ENCODE measurements at places on chromosomes 12 and 14.

DNA sequence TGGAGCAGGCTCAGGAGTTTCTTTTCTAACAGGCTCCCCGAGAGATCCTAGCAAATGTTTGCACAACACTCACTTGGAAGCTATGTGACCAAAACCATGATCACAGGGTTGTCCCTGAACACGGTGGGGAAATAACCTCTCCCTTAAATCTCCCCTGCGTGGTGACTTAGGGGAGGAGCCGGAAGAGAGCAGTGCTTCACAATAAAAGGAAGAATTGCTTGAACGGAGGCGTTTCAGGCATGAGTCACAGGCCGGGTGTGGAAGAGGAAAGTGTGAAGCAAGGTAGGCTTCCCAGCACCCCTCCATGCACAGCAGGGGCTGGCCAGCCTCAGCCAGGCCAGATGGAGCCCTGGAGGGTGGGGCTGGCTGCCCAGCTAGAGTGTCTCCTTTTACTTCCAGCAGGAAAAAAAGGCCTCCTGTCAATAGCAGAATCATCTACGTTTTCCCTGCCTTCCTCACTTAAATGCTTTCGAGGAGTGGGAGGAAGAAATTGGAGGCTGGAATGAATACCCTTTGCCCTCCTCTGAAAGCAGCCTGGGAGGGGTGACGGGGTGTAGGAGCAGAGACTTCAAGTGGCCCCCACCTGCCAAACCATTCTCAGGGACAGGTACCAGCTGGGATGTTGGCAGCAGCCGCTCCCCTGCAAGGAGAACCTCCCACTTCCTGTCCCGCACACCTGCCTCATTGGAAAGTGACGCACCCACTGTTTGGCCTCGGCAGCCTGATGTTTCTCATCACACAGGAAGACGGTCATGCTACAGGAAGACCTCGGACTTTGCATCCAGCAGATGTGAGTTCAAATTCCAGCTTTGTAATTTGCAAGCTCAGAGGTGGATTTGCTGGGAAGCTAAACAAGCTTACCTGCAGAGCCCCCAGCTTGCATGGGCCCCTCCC, 30.1 kb upstream of the PPP2R5C start:
- DNase-seq = peak; percentile 90

DNA sequence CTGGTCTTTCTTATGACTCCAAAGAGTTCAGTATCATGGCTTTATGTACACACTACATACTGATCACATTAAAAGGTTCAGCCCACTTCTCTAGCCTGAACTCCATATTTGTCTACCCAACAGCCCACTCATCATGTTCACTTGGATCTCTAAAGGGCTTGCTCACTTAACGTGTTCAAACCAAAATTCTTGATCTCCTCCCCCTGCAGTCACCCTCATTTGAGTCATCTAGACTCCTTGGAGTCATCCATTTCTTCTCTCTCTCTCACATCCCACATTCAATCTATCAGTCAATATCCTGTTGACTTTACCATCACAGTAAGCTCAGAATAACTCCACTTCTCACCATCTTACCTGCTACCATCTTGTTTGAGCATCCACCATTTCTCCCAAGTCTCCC, 148.4 kb upstream of the ARID2 start:
- DNase-seq = no peak

DNA sequence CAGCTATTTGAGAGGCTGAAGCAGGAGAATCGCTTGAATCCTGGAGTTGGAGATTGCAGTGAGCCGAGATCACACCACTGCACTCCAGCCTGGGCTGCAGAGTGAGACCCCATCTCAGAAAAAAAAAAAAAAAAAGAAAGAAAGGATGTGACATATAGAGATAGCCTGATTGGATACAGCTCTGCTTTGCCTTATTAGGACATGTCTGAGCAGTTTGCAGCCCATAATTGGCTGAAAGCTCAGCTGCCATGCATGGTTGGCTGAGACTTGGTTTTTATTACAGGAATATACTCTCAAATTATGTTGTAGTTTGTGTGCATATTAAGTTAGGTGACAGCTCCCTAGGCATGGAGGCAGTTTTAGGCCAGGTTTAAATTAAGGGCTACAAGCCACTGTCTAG, 6.3 kb downstream of the TIGAR start:
- no peak for DNase-seq

DNA sequence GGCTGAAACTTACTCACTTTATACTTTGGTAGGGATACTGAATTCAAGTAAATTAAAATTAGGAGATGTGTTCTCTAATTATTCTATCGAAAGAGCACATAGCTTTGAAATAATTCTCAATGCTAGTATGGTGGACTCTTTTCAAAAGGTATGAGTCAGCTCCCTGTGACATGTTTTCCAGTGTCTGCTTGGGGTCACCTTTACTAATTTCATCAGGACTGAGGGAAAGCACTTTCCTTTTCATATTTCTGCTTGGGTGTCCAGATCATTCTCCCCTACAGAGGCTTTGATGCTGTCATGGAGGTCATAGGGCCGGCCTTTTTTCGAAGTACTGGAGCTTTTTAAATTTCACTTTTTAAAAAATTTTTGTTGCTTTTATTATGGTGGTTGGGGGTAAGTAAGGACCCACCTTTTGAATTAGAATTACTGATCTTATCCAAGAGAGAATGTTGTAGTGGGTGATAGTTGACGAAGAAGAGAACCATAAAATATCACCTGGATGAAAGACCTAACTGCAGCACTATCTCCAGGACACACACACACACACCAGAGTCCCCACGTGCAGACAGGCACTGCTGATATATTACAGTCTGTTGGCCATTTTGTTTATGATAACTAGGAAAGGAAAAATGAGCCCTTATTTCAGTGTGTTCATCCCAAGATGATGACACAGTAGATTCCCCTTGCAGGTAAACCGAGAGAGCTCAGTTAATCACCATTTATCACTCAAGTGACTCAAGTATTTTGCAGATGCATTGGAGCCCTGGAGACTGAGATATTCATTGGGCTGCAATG, 558.6 kb downstream of the DIO2 start:
- DNase-seq = no peak

DNA sequence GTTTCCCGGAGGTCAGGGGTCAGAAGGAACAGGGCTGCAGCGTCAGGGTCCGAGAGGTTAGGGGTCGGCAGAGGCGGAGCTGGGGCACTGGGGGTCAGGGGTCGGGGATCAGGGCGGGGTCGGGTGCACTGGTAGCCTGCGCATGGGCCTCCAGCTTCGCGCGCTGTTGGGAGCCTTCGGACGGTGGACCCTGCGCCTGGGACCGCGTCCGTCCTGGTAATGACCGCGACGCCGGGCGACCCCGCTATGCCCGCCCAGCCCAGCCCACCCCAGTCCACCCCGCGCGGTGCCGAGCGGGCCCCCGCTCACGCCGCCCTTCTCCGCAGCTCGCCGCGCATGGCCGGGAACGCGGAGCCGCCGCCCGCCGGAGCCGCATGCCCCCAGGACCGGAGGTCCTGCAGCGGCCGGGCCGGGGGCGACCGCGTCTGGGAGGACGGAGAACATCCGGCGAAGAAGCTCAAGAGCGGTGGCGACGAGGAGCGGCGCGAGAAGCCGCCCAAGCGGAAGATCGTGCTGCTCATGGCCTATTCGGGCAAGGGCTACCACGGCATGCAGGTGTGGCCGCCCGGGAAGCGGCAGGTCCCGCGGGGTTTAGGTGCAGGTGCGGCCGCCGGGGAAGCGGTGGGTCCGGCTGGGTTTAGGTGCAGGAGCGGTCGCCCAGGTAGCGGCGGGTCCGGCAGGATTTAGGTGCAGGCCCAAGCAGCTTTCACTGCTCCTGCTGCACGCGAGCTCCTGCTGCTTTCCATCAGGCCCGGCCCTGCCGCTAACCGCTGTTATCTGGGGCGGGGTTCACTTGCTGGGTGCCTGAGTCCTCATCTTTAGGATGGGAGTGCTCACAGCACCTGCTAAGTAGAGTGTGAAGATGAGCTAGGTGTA, 743 bp downstream of the PUS1 start:
- DNase-seq = no peak

Measured in HepG2 (cell line).